GM20000 (cell line): ENCODE measurements at places on chromosomes 11 and 22.

- peak; percentile 33 for DNase-seq
Measured at GRCh38 chr11:79708319-79708932, 267.6 kb upstream of the TENM4 start.

DNA sequence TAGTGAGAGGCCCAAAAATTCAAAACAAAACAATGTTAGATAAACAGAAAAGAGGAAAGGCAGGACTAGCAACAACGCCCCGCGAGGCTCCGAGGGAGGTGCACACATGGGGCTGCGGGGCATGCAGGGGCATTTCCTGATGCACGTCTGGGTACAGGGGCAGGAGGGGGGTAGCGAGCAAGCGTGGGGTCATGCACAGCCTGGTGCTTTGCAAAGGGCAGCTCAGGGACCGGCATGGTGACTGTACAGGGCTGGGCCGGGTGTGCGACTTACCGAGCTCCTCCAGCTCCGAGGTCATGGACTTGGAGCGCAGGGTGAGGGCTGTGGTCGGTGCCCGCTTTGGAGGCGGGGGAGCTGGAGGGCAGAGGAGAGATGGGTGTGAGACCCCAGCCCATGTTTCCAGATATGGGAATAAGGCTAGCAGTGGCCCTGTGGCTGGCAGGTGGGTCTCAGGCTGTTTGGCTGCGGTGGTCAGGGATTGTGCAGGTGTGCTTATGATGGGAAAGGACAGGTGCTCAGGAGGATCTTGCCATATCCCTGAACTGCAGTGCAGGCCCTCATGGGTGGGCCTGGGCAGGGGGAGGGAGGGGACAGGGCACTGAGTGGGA lies 103.7 kb downstream of the CTTN start:
- DNase-seq, result no peak

- DNase-seq, result no peak
Measured at GRCh38 chr11:72578991-72579815, 95.0 kb downstream of the PDE2A start.

- DNase-seq, result no peak
Measured at GRCh38 chr11:30852091-30852490, 265.9 kb upstream of the MPPED2 start.

- no peak for DNase-seq
Measured at GRCh38 chr11:127071606-127072005, 71.0 kb upstream of the KIRREL3 start.

- no peak for DNase-seq
Measured at GRCh38 chr11:61153593-61154095, 7.6 kb downstream of the VPS37C start.

GRCh38 chr11:70466154-70466553 lies 67.8 kb downstream of the CTTN start:
- no peak for DNase-seq

- no peak for DNase-seq
Measured at GRCh38 chr11:15114501-15115475, at the start of gene INSC. Gene INSC (plus strand): TSS chr11:15114923. CDS start chr11:15149175, 34,252 bp downstream.

DNA sequence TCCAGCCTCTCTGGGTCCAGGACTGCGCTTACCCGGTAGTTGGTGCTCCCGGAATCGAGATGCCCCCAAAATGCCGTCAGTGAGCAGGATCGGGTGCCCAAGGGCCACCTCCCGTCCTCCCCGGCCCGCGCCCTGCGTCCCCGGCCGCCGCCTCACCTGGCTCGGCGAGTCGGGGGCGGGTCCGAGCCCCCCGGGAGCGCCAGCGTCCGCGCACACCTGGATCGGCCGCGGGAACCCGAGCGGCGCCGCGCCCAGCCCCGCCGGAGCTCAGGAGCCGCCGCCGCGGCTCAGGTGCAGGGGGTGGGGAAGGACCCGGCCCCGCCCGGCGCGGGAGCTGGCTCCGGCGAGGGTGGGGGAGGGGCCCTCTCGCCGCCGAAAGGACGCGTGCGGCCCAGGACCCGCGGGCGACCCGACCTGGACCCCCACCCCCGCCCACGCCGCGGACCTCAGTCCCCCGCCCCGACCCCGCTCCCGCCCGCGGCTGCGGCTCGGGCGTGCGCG lies at the start of gene SHANK2:
TSS of gene SHANK2 (minus strand) at position 309 of the 501 bp plus-strand sequence. CDS start 105,251 bp downstream, outside the sequence.
- DNase-seq, result peak; percentile 48

DNA sequence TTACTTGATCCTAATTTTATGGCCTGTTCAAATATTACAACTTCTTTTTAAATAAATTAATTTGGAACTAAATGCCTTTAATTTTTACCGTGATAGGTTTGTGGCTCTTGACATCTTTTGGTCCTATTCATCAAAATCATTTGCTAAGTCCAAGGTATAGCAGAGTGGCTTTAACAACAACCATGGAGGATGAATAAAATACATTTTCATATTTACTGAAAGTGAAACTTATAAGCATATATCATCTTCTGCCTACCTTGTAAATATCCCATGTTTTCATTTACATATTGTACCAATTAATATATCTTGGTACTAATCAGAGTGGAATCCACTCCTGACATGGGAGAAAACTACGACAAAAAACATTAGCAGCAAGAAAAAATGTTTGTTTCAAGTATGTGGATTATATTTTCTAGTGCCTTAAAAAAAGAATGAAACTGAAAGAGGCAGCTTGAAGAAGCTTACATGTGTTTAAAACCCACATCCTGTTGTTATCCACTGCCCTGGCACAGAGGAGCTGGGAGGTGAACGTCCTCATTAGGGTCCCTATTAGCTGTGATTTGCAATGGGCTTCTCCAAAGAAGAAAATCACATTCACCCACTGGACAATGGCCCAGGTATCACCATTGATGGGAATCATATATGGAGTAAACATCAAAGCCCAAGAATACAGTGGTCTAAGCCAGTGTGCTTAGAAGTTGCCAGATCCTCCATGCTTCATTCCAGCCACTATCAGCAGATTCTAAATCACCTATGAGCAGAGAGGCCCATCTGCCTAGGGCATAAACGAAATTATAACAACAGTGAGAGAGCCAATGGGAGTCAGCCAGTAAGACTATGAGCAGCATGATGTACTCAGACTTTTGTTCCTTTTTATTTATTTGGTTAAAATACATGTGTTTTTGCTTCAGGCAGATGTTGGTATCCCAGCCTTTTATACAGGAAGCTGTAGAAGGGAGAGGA lies 84.7 kb downstream of the MAML2 start:
- DNase-seq, result peak; percentile 32

- DNase-seq, result no peak
Measured at GRCh38 chr22:42154293-42155052, 23.9 kb upstream of the CYP2D6 start.

GRCh38 chr11:35288817-35289541 lies 130.4 kb downstream of the SLC1A2 start:
- DNase-seq, result no peak

DNA sequence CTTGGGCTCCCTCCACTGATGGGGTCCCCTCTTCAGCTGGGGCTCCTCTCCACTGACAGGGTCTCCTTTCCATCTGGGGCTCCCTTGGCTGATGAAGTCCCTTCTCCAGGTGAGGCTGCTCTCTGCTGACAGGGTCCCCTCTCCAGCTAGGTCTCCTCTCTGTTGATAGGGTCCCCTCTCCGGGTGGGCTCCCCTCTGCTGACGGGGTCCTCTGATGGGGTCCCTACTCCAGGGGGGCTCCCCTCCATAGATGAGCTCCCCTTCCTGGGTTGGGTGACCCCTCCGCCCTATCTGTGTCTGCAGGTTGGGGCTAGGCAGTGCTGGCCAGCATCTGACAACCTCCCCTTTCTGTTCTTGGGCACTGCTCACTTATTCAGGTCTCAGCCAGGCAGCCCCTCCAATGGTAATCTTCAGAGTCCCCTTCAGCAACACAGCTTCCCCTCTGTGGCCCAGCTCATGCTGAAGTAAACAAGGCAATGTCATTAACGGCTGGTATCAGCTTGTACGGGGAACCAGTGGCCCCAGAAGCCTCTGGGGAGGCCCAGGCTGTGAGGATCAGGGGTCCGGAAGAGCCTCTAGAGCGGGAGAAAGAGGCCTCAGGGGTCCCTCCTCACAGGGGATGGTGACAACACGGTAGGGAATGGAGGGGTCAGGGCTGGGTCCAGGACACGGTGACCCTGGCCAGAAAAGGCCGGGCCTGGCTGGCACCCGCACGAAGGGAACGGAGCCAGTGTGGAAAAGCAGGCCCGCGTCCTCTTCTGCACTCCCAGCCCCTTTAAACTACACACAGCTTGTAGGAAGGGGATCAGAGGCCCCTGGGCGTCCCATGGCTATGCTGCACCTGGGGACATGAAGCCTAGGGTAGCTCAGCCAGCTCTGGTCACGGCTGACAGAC lies 9.6 kb upstream of the CD81 start:
- DNase-seq, result no peak

DNA sequence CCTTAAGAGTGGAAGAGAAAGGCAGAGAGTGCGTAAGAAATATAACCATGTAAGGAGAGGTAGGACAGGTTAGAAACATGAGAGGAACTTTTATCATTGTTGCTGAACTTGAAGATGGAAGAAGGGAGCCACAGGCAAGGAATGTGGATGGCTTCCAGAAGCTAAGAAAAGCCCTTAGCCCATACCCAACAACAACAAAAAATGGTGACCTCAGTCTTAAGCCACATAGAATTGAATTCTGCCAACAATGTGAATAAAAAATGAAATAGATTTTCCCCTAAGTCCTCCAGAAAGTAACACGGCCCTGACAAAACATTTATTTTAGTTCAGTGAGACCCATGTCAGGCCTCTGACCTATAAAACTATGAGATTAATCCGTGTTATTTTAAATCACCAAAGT lies 767.3 kb downstream of the FAM181B start:
- no peak for DNase-seq

DNA sequence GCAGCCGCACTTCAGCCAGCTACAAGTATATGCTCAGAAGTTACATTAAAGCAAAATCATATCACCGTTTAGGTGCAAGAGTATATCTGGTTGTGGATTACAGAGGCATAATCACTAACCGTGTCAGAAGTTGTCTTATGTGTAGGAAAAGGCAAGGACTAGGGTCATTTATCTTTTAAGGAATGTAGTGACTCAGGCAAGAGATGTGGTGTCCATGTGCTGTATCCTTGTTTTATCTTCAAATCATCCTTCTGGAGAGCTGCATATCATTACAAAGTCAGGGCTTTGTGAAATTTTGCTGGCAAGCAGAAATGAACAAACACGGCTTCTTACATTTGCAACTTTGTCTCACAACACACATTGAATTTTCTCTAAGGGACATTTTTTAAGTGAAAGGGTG lies 12.7 kb upstream of the CHORDC1 start:
- DNase-seq, result no peak
